ENCODE measurements at places on chromosomes 5 and 9.
A peak's percentile ranks its signal among the peaks of the same experiment; 100 is the strongest.

DNA sequence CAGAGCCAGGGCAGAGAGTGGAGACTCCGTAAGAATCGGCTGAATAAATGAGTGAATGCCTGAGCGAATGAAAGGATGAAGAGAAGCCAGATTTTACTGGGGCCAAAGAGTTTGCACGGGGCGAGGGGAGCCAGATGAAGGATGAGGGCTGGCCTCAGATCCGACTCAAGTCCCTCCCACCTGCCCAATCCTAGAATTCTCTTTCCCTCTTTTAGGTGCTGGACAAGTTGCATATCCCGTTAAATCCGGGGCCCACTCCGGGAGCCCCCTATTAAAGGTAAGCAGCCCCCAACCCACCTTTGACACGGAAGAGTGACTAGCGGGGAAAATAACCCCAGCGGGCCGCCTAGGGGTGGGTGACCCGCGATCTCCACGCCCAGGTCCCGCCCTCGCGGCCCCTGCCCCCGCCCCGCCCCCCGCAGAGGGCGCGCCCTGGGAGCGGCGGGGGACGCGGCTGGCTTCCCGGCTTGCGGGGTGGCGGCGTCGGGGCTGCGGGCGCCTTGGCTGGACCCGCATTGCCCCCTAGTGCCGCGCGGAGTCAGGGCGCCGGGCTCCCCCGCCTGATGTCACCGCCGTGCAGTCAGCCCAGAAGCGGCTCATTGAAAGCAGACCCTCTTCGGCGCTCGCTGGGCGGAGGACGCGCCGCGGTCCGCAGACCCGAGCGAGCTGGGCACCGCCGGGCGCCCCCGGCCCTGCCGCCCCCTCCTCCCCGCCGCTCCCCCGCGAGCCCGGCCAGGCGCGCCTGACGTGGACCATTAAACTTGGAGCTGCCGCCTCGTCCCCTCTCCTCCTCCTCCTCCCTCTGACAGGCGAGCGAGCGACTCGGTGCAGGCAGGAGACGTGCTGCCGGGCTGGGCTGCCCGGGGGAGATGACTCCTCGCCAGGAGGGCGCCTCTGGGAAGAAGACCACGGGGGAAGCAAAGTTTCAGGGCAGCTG, at the start of gene ADRA1B:
TSS of gene ADRA1B (plus strand) at position 579 of the 937 bp plus-strand sequence. CDS start 424 bp downstream, outside the sequence.
- peak; percentile 11 for DNase-seq

DNA sequence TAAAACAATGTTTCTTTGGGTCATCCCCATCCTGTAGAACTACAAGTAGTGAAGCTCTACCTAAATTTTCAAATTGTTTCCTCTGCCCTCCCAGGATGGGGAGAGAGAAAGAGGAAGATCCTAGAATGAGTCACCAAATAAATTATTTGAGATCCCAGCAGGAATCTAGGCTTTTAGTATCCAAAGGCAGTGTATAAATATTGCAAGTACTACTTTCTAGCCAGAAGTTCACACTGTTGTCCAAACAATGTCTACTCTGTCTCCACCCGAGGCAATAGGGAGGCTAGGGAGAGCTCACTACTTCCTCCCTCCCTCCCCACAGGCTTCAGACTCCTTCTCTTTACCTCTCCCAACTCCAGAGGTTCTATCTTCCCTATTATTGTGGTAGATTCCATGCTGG, 362.8 kb downstream of the MRPS30 start:
- no peak for DNase-seq

GRCh38 chr5:154486427-154486866, 8.4 kb upstream of the HAND1 start:
- no peak for DNase-seq

DNA sequence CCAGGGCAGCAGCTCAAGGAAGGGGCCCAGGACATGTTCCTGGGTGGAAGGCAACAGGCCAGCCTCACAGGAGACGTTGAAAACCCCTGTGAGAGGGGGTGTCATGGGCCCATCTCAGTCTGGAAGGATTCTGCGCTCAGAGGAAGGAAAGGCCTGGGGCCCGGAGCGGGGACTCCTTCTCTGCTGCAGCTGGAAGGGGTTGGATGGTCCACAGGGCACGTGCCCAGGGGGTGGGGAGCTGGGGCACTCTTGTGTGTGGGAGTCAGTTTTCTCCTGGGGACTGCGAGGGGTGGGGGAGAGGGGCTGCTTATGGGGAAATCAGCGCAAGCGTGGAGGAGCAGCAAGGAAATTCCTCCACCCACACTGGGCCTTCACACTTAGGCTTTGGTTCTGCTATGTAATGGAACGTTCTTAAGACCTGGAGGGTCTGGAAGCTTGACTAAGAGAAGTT, 2.9 kb upstream of the LPCAT1 start:
- DNase-seq, result no peak

GRCh38 chr5:131263648-131264450, at the start of gene CDC42SE2:
CDC42SE2 (plus strand) TSS chr5:131264053; CDS start chr5:131359494, 95,441 bp downstream.
- peak; percentile 68 for DNase-seq

DNA sequence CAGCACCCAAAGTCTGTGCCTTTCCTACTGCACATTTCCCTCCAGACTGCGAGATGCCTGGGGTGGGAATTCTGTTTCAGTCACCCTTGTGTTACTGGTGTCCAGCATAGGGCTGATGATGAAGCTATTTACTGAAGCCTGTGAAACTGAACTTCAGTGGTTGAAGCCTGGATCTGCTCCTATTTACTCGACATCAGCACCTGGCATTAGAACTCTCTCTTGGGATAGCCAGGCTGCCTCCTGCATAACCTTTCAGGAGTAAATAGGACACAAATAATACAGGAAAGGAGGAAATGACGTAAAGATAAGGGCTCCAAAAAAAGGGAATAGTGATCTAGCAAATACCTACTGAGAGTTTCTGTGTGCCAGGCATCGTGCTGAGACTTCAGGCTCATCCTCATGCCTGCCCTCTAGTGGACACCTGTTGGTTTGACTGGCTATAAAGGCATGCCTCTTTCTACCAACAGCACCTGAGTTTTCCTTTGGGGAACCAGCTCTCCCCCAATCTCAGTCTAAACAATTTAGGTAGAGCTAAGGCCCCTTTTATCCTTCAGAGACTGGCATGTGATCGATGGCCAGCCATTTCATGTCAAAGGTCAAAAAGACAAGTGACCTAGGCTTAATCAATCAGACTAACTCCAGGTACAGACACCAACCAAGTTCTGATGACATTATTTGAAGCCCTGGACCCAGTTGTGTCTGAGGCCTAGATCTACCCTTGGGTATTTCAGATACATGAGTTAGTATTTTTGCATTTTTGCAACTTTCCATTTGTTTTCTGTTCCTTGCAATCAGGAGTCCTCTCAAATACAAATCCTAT, 192.1 kb upstream of the TRIM32 start:
- DNase-seq, result no peak

GRCh38 chr5:135448071-135448739, 1.1 kb upstream of the DCANP1 start:
- DNase-seq, result no peak

- DNase-seq, result no peak
These were observed 141.2 kb downstream of the LURAP1L start for GRCh38 chr9:12916042-12916441.

DNA sequence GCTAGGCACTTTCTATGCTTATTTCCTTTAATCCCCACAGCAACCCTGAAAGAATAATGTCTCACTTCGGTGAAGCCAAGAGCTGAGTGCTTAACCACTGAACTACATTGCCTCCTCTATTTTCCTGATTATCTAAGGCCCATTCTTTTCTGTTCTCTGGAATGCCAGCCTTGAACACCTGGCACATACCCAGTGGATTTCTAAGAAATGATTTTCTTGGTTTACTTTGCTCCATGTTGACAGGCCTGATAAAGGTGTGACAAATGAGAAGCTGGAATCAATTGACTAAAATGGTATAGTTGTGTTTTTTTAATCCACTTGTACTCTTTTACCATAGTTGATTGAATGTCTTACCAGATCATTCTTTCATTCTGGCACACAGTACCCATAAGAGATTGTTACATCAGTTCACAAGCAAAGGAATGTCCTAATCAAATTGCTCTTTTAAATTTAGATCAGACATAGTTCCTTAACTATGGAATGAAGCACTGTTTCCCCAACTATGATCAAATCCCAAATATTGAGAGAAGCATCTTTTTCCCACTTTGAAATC, 9.0 kb upstream of the ENC1 start:
- no peak for DNase-seq

- no peak for DNase-seq
These were observed 12.6 kb upstream of the TNIP1 start for GRCh38 chr5:151093476-151093889.

DNA sequence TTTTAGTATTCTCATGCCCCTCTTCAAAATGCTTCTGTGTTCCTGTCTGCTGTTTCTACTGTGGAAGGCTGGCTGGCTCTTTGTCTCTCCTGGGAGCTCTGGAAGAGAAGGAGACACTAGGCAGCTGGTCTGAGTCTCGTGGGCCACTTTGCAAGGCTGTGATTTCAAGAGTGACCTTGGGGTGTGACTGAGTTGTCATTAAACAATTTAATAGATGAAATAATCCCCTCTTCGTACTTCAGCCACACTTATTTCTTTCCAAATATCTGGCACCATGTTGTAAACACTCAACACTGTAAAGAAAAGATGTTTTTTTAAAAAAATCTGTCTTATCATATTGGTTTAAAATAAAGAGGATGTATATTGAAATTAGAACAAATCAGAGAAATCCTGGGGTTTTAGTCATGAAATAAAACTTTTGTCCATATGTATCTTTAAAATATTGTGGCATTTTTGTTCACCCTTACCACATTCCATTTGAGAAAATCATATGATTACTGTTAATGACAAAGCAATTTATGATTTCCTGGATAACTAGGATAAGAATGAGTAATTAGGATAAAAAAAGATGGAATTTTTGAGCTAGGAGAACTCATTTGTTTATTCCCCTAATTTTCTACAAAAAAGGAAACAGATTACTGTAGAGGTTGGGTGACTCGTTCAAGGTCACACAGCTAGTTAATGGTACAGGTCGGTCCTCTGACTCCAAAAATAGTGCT, 200.8 kb downstream of the MAT2B start:
- DNase-seq, result no peak

DNA sequence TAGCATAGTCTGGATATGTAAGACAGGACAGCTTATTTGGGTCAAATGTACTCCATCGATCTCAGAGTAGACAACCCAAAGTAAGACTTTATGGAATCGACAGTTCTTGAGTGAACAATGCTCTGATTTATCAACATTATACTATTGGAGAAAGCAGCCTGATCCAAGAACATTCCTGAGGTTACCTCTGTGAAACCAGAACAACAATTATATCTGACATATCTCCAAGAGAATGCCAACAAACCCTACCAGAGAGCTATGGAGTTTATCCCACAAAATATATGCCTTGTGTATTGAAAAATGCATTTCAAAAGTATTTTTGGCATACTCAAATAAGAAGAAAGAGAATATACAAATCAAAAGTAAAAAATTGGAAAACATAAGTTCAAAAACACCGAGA, 1985.9 kb downstream of the EFNA5 start:
- DNase-seq, result no peak

- DNase-seq, result no peak
These were observed 140.7 kb upstream of the RANBP3L start for GRCh38 chr5:36442352-36442751.

DNA sequence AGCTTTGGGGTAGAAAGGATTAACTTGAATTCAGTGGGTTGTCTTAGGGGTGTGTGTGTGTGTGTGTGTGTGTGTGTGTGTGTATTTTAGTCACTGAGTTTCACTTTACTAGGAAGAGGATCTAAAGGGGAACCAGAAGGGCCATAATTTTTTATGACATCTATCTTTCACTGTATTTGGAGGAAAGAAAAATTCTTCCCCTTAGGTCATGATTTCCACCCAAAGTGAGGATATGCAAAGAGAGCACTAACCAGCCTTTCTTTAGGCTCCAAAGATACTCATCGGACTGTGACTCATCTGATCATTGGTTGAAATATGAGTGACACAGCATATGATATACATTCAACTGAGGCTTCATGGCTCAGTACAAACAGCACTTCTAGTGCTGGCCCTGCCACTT, 75.2 kb upstream of the RASGRF2 start:
- DNase-seq, result no peak

- DNase-seq, result no peak
These were observed 112.9 kb downstream of the SH3TC2 start for GRCh38 chr5:148949841-148950470.

- no peak for DNase-seq
These were observed 3.6 kb upstream of the JADE2 start for GRCh38 chr5:134521841-134522240.

DNA sequence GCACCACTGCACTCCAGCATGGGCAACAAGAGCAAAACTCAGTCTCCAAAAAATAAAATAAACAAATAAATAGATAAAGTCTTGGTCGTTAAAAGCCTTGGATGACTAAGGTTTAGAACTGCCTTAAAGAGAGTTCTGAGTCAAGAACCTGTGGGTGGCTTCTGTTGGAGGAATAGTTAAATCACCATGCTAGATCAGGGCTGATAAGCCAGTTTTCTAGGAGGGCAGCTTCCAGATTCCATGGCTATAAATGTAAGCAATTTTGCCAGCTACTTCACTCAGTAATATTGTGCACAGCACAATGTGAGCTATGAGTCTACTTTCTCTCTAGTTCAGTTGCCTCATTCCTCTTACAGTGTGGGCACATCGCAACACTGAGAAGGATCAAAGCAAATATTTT, 242.1 kb upstream of the NUDT12 start:
- no peak for DNase-seq

DNA sequence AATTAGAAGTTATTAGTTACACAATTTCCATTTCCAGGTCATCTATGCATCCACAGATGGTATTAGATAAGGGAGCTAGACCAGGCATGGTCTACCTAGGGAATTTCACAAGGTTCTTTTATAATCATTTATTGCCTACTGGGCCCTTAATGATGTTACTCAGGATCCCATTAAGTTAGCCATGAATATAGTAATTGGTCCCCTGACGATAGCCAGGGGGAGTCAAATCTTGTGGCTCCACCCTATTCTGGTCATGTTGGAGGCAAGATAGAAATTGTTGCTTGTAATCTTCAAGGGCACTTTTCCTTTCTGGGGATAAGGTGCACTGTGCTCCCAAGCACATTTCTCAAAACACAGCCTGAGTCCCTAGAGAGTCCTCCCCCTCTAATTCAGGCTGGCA, 14.1 kb upstream of the ELL2 start:
- no peak for DNase-seq

DNA sequence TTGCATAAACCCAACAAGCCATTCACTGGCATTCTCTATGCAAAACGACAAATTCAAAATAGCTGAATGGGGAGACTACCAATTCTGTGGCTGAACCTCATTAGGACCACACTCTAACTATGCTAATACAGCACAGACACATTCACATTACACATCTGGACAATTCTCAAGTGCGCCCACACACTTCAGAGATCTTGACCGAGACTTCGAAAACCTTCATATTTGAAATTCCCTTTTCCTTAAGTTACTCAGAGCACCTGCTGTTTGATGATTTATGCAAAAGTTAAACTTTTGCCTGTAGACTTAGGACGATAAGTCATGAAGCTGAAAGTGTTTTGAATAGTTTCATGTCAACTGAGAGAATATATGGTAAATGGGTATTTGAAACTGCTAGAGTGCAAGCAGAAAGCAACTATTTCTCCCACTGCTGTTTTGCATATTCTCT, 111.9 kb downstream of the FBN2 start:
- DNase-seq, result no peak

GRCh38 chr5:16810208-16810854, 125.8 kb downstream of the MYO10 start:
- no peak for DNase-seq

- DNase-seq, result no peak
These were observed 1.6 kb upstream of the UBAC1 start for GRCh38 chr9:135962696-135963307.

Measured in stimulated activated CD8-positive, alpha-beta memory T cell treated with anti-CD3 and anti-CD28 coated beads, Interleukin-12 subunit alpha, Interleukin-12 subunit beta, amount 100 ng/mL, for 1 hour (primary cell).